ENCODE measurements at places on chromosomes 16 and 17.

- no peak for DNase-seq
These were observed 50.6 kb downstream of the BAHCC1 start for GRCh38 chr17:81445642-81446503.

GRCh38 chr16:21937336-21937829 is 15.8 kb upstream of the UQCRC2 start:
- DNase-seq: no peak

- DNase-seq: no peak
These were observed 13.3 kb upstream of the SLC6A4 start for GRCh38 chr17:30248786-30249185.

GRCh38 chr17:63954402-63955063 is 18.2 kb downstream of the SCN4A start:
- DNase-seq: no peak

DNA sequence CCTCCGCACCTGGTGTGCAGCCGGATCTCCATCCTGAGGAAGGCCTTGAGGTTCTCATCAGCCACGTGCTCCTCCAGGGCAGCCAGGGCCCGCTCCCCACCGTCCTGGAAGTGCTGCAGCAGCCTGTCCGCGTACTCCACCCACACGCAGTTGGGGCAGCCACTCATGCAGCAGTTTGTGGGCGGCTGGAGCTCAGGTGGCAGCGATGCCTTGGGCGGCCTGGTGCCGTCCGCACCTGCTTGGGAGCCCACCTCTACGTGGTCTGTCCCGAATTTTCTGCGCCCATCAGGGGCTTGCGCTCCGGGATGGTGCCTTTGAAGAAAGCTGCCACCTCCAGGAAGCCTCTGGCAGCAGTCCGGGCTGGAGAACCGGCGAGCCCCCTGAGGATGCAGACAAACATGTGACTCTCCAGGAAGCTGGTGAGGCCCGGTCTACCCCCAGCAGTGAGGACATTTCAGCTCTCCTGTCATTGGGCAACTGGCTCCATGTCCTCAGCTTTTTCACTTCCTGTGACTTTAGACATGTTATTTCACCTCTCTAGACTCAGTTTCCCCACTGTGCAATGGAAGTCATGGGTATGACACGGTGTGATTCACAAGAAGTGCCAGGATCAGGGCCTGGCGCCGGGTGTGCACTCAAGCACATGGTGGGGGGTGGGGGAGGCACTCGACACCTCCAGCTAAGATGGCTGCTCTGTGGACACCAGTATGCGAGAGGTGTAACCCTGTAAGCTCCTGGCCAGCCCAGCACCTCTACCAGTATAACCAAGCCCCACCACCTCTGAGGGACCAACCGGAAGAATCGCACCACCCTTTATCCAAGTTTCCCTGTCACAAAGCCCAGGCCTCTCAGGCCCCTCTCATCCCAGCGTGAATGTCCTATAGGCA is 957 bp downstream of the OXLD1 start:
- no peak for DNase-seq

GRCh38 chr16:59397638-59398037 is 663.5 kb upstream of the GOT2 start:
- no peak for DNase-seq

- DNase-seq: no peak
These were observed 16.9 kb upstream of the SP2 start for GRCh38 chr17:47879028-47879585.

- no peak for DNase-seq
These were observed 808.1 kb downstream of the CDH11 start for GRCh38 chr16:64313726-64314125.

- DNase-seq: no peak
These were observed 25.5 kb upstream of the PMP22 start for GRCh38 chr17:15290605-15291004.

DNA sequence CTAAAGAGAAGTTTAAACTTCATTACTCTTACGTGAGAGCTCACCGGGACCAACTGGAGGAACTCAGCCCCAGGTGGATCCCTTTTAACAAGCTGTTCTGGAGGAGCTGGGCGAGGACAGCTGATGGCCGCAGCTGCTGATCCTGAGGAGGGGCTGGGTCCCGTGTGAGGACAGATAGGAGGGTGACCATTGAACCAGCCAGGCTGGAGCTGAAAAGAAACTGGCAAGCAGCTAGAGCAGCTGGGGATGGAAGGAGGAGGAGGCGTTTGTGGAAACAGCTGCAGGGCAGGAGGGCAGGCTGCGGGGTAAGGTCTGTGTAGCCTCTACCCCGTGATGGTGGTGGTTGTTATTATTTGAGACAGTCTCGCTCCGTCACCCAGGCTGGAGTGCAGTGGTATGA is 119.5 kb downstream of the AATF start:
- DNase-seq: no peak

- no peak for DNase-seq
These were observed 3.8 kb downstream of the FAM83G start for GRCh38 chr17:19000531-19001325.

GRCh38 chr17:62724398-62725146 is 83.5 kb downstream of the MARCHF10 start:
- no peak for DNase-seq

- DNase-seq: no peak
These were observed 11.2 kb downstream of the CHD9NB start for GRCh38 chr16:53041320-53042051.

DNA sequence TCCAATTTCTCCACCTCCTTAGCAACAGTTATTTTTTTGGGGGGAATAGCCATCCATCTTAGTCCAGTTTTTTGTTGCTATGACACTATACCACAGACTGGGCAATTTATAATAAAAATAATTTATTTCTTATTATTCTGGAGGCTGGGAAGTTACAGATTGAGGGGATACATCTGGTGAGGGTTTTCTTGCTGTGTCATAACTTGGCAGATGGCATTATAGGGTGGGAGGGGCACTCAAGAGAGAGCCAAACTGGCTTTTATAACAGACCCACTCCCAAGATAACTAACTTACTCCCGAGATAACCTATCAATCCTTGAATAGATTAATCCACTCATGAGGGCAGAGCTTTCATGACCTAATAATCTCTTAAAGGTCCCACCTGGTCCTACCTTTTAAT is 84.2 kb downstream of the ABCA8 start:
- DNase-seq: no peak

DNA sequence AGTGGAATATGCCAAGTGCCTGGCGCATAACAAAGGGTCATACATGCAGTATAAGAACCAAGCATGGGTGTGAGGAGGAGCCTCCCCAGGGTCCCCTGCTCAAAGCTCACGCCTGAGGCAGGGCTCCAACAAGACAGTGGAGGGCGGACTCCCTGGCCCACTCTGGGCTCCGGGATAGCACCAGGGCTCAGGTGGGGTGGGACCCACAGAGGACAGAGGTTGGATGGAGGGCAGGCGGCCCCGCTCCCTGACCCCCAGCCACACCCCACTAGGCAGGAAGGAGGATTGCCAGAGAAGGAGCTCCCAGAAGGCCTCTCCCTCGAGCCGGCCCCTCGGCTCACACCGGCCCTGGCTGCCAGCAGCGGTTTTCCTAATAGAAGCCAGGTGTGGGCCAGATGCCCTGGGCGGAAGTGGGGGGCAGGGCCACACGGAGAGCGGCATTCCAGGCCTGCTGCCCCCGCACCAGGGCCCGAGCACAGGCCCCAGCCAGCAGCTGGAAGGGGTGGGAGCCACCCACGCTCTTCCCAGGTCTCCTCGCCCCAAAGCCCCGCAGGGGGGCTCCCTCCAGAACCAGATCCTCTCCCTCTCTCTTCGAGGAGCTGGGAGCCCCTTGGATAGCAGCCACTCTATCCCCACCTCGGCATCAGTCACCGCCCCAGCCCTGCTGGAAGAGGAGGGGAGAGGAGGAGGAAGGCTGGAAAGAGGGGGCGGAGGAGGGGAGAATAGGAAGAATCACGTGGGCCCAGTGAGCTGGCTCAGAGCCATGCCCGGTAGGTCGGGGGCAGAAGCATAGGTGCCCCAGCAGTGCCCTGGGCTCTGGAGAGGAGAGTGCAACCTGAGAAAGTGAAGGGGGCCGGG is 21.0 kb downstream of the VASN start:
- no peak for DNase-seq

GRCh38 chr17:82397449-82398335 is 20.5 kb upstream of the HEXD start:
- DNase-seq: no peak

- DNase-seq: no peak
These were observed 1.3 kb upstream of the ST3GAL2 start for GRCh38 chr16:70440009-70440692.

DNA sequence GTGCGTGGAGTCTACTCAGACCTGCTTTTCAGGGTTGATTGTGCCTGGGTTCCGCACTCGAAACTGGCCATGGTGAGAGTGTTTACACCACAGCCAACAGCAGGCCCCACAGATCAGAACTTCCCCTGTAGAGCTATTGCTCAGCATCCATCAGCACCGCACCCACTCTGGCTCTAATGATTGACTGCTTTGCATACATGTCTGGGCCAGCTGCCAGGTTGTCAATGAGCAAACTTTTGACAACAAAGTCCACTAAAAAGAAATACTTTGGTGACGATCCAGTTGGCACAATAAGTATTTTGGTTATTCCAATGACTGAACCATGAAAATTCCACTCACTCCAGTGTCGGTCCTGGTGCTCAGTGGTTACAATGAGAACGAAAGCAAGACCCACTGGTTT is 190.7 kb downstream of the FOXL1 start:
- DNase-seq: no peak

- no peak for DNase-seq
These were observed 2.0 kb upstream of the BRICD5 start for GRCh38 chr16:2212362-2213324.

GRCh38 chr17:15321556-15322251 is 19.7 kb downstream of the TEKT3 start:
- no peak for DNase-seq

DNA sequence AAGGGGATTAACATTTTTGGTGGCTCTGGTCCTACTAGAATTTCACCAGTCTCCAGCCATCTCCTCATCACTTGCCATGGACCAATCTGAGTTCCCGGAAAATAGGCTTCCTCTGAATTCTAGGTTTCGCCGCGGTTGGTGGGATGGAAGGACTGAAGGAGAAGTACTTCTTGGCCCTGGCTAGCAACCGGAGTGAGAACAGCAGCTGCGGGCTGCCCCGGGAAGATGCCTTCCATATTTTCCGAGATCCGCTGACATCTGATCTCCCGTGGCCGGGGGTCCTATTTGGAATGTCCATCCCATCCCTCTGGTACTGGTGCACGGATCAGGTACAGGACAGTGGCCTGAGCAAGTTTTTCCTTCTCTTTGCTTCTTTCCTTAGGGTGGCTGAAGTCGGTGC is 45.0 kb downstream of the SLC5A11 start:
- no peak for DNase-seq

DNA sequence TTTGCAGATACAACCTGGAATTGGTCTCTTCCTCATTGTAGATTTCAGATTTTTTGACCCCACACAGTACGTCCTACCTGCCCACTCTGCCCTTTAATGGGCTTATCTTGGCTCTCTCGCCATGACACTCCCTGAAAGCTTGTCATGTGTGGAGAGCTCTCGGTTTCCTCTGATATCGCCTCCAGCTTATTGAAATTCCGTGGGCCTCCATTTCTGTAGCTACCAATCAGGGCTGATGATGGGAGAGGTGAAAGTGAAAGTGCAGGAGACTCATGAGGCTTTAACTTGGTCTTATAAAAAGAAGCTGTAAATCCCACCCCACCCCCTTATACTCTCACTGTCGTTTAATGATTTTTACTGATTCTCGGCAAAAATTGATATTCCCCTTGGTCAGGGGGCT is 17.7 kb downstream of the HOXB1 start:
- DNase-seq: no peak

GRCh38 chr16:67843343-67843765 is 1.2 kb downstream of the THAP11 start:
- no peak for DNase-seq

DNA sequence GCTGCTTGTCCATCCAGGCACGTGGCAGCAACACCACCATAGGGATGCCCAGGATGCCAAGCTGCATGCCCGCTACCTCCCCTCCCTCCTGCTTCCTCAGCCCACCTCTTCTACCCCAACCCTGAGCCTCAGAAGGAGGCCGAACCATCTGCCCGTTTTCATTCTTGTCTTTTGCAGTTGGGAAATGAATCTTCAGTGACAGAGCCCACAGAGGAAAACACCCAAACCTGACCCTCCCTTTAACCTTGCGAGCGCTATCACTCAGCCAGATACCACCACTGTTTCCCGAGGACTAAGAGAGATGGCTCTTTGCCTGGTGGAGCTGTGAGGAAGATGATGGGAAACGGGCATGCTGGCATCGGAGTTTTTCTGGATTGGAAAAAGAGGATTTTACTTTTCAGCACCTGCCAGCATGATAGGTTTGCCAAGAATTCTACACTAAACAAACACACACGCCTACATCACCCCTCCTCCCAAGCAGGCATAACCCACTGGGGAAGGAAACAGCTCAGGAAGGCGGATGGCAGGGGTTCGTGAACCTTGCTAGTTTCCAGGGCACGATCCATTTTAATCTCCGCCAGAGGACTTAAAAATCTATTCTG is 457.4 kb downstream of the SLC39A11 start:
- DNase-seq: no peak

- no peak for DNase-seq
These were observed 51.4 kb downstream of the WSB1 start for GRCh38 chr17:27345141-27345904.

DNA sequence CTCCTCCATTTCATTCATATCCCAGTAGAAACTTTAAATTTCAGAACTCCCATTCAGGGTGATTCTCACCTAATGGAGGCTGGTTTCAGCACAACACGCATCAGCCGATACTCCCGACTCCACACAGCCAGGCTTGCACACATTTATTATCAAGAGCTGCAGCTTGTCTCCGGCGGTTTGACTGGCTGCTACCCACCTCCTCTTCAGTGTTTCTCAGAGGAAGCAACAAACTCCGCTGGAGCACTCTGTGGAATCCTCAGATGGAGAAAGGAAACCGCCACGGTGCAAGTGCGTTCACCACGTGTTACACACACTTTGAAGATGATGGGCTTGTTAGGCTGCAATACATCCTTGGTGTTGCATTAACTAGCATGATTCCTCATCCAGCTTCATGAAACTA is 39.7 kb upstream of the NUDT7 start:
- DNase-seq: no peak

DNA sequence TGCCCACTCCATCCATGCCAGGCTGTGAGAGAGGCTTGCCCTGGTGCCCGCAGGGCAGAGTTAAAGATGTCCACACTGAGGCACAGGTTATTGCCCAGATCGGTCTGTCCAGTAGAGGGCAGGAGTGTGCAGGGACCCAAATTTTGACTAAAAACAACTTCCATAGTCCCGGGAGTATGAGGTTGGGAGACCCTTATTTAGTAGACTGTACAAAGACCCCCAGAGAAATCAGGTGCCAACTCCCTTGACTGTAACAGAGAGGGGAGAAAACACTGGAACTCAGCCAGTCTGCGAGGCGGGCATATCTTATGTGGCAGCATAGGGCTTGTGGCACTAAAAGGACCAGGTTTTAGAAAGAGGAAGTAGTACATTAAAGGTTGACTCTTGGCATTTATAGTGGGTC is 43.4 kb downstream of the HNF1B start:
- DNase-seq: no peak

Data from AG04449 (cell line).